ENCODE measurements at places on chromosomes 2 and 18. TPM values are rescaled to one million over a fixed set of nuclear protein-coding genes. Genes with fewer than 3 reads are reported as not detected.

DNA sequence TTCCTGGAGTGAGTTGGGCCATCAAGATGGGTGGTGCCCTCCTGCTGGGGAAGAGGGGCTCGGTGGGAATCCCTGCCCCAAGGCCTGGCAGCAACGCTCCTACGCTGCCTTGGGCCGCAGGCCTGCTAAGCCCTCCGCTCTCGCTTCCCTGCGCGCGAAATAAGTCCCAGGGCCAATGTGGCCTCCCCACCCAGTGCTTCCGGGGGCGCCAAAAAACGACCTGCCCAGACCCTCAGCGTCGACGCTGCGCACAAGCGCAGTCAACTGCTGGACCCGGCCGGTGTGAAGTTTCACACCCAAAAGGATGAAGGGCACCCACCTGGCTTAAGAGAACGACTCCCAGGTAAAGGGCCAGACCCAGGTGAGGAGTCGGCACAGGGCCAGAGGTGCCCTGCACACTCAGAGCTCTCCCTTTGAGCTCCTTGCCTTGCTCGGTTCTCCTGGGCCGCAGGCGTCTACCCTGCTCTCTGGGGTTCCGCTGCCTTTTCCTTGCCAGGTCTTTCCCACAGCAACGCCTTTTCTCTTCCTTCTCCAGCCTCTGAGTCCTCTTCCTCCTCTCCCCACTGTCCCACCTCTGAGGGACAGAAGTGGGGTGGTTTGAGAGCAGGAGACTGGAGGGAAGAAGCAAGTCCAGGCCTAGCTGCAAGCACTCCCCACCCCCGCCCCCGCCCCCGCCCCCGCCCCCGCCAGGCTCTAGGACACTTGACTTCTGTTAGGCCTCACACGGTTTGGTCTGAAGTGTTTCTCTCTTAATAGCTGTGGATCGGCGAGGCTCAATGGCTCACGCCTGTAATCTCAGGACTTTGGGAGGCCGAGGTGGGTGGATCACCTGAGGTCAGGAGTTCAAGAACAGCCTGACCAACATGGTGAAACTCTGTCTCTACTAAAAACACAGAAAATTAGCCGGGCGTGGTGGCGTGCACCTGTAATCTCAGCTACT, at the start of gene DNAJC5G:
DNAJC5G (plus strand) TSS at position 223 of the 940 bp plus-strand sequence. CDS start 1,296 bp downstream, outside the sequence.
- H3K27ac ChIP-seq = no peak within 1 kb of the TSS
- H3K27me3 ChIP-seq = peaks cover 28% of the 10 kb centered on the region
- peaks cover 14% of the 10 kb centered on the region for H3K4me1 ChIP-seq
- H3K36me3 ChIP-seq = no peaks in the 10 kb centered on the region
- DNase-seq = no peak
- no peak within 1 kb of the TSS for H3K4me3 ChIP-seq

- no peak overlapping the region for H3K4me3 ChIP-seq
- H3K36me3 ChIP-seq = no peaks in the 10 kb centered on the region
- no peak overlapping the region for H3K27ac ChIP-seq
- peaks cover 12% of the 10 kb centered on the region for H3K4me1 ChIP-seq
- no peaks in the 10 kb centered on the region for H3K27me3 ChIP-seq
Measured at GRCh38 chr2:54999182-54999581, 51.1 kb downstream of the RTN4 start.

- H3K36me3 ChIP-seq = peaks cover 2% of the 10 kb centered on the region
- no peaks in the 10 kb centered on the region for H3K4me1 ChIP-seq
- H3K4me3 ChIP-seq = no peak overlapping the region
- no peak for DNase-seq
- no peaks in the 10 kb centered on the region for H3K27me3 ChIP-seq
Measured at GRCh38 chr2:170084820-170085491, 93.0 kb upstream of the MYO3B start.

- no peaks in the 10 kb centered on the region for H3K4me1 ChIP-seq
- H3K4me3 ChIP-seq = no peak overlapping the region
- H3K36me3 ChIP-seq = no peaks in the 10 kb centered on the region
- no peak for DNase-seq
Measured at GRCh38 chr2:133571249-133571648, 3.0 kb upstream of the NCKAP5 start.

- peaks cover 1% of the 10 kb centered on the region for H3K4me1 ChIP-seq
- no peak overlapping the region for H3K4me3 ChIP-seq
- H3K27ac ChIP-seq = no peak overlapping the region
Measured at GRCh38 chr2:219527076-219527394, 12.8 kb downstream of the ASIC4 start.

DNA sequence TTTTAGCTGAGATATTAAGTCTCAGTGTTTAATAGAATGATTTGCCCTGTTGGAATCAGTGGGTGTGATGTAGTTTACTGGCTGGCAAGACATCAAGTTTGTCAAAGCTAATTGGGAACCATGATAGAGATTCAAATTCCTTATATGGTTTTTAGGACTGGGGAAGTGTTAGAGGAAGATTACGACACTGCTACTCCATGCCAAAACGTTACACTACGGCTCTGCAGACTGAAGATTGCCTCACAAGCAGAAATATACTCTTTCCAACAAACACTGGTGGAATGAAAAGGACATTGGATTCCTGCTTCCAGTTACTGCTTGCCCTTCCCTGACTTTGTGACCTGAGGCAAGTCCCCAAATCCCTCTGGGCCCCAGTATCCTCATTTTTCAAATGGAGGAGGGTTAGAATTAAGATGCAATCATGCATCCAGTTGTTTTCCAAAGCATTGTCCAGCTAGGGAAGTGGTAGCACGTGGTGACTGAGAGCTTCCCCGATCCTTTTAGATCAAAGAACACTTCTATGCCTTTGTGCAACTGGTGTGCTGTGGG, 147.6 kb downstream of the CDC42EP3 start:
- no peak overlapping the region for H3K4me3 ChIP-seq
- no peak overlapping the region for H3K27ac ChIP-seq
- no peaks in the 10 kb centered on the region for H3K4me1 ChIP-seq
- DNase-seq = no peak

- H3K4me1 ChIP-seq = no peaks in the 10 kb centered on the region
- H3K27ac ChIP-seq = no peak overlapping the region
- no peak overlapping the region for H3K4me3 ChIP-seq
- no peaks in the 10 kb centered on the region for H3K27me3 ChIP-seq
- no peak for DNase-seq
Measured at GRCh38 chr2:122163617-122164016, 408.2 kb downstream of the TSN start.

DNA sequence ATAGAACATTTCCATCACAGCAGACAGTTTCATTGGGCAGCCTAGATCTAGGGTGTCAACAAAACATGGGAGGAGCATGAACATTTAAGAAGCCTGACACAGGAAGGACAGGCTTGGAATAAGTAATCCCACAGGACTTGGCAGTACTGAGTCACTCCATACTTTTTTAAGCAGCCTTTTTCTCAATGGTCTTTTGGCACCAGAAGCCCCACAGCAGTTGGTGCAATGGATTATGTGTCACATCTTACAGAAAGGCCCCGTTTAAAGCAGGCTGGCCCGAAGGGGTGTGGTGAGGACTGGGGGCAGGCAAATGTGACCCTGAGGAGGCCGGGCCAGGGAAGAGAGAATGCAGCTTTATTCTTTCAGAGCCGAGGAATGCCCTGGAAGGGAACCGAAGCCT, 26.6 kb downstream of the SPTBN1 start:
- H3K27ac ChIP-seq = no peak overlapping the region
- DNase-seq = no peak
- H3K36me3 ChIP-seq = no peaks in the 10 kb centered on the region
- peaks cover 5% of the 10 kb centered on the region for H3K27me3 ChIP-seq
- no peak overlapping the region for H3K4me3 ChIP-seq
- peaks cover 4% of the 10 kb centered on the region for H3K4me1 ChIP-seq

- no peaks in the 10 kb centered on the region for H3K36me3 ChIP-seq
- no peak overlapping the region for H3K4me3 ChIP-seq
- H3K4me1 ChIP-seq = no peaks in the 10 kb centered on the region
- H3K27ac ChIP-seq = no peak overlapping the region
- no peak for DNase-seq
- no peaks in the 10 kb centered on the region for H3K27me3 ChIP-seq
Measured at GRCh38 chr2:127125821-127126220, 18.9 kb upstream of the BIN1 start.

DNA sequence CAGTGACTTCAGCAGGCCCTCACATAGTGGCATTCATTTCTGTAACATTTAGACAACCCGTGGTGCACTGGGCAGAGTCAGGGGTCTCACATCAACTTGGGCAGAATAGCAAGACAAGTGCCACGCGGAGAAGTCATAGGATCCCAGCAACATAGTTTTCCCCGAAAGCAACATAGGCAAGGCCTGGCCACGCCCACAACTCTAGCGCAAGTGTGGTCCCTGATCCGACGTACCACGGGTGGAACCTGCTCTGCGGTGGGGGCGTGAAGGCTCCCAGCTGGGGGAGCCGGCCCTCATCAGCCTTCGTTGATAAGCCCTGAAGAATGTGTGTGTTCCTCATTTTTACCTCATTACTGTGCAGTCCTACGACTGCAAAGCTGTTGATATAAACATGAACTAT, 261.2 kb downstream of the EIPR1 start:
- no peaks in the 10 kb centered on the region for H3K27me3 ChIP-seq
- H3K36me3 ChIP-seq = no peaks in the 10 kb centered on the region
- H3K4me1 ChIP-seq = no peaks in the 10 kb centered on the region
- DNase-seq = no peak
- no peak overlapping the region for H3K27ac ChIP-seq

DNA sequence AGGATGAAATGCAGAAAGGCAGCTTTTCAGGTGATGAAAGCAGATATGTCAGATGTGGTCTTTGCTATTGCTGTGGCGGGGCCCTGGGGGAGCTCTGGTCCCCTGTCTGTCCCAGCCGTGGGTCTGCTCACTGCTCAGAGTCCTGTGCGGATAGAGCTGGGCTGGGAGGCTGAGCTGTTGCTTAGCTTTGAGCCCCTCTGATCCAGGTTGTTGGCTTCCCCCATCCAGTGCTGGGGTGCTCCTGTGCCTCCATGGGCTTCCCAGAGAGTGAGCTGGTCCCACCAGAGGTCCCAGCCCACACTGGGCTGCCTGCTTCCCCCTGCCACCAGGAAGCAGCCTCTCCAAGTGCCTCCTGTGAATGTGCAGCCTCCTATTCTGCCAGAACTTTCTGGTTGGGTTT, 55.4 kb downstream of the SH3RF3 start:
- H3K36me3 ChIP-seq = no peaks in the 10 kb centered on the region
- no peak overlapping the region for H3K4me3 ChIP-seq
- no peak overlapping the region for H3K27ac ChIP-seq
- H3K4me1 ChIP-seq = no peaks in the 10 kb centered on the region
- H3K27me3 ChIP-seq = peaks cover 45% of the 10 kb centered on the region

DNA sequence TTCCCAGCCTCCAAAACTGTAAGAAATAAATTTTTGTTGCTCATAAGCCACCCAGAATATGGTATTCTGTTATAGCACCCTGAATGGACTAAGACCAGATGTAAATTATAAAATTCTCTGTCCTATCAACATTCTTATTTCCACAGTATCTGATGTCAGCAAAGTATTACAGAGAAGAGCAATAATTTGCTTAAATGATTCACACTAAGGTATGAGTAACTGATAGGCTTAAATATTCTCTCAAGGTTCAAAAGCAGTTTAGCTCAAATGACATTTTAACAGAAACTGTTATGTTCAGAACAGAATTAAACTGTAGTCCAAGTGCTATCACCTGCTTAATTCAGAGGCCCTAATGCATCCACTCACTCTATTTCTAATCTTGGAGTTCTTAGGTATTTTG, 12.8 kb downstream of the SESTD1 start:
- peaks cover 61% of the 10 kb centered on the region for H3K4me1 ChIP-seq
- H3K27ac ChIP-seq = no peak overlapping the region
- DNase-seq = no peak
- H3K36me3 ChIP-seq = peaks cover 7% of the 10 kb centered on the region
- H3K27me3 ChIP-seq = no peaks in the 10 kb centered on the region

- no peak overlapping the region for H3K27ac ChIP-seq
- no peak for DNase-seq
- no peaks in the 10 kb centered on the region for H3K36me3 ChIP-seq
Measured at GRCh38 chr2:119598596-119599263, 54.5 kb downstream of the CFAP221 start.

The ADCYAP1 gene
- total RNA-seq = not detected

The TTN gene
- total RNA-seq = 2.3 TPM

The MYO1B gene
- 2.9 TPM for total RNA-seq

The KATNAL2 gene
- total RNA-seq = 0.55 TPM

The IL36G gene
- total RNA-seq = not detected

The TANC1 gene
- 0.55 TPM for total RNA-seq

The INHBB gene
- total RNA-seq = not detected

The HNMT gene
- not detected for total RNA-seq

The YES1 gene
- total RNA-seq = 12.0 TPM

The CAPN14 gene
- total RNA-seq = 0.35 TPM

Data from activated CD4-positive, alpha-beta memory T cell treated with anti-CD3 and anti-CD28 coated beads, Interleukin-2, amount 10 ng/mL, durations not matched to agents 7 days and 5 days (primary cell).